Stimulated activated effector memory CD8-positive, alpha-beta T cell treated with anti-CD3 and anti-CD28 coated beads, Interleukin-12 subunit alpha, Interleukin-12 subunit beta, amount 100 ng/mL, for 72 hours (primary cell): ENCODE measurements at places on chromosomes 12 and 14.

- DNase-seq: no peak
These were observed 67.6 kb downstream of the RIN3 start for GRCh38 chr14:92581206-92581605.

- no peak for DNase-seq
These were observed 61.0 kb upstream of the BTG1 start for GRCh38 chr12:92206596-92206995.

- no peak for DNase-seq
These were observed 18.4 kb downstream of the DDX51 start for GRCh38 chr12:132125736-132126135.

GRCh38 chr12:108080363-108080762, 48.7 kb upstream of the WSCD2 start:
- no peak for DNase-seq

GRCh38 chr12:65960820-65961189, 136.5 kb downstream of the HMGA2 start:
- DNase-seq: no peak
